ENCODE measurements at places on chromosomes 4 and X.
A peak's percentile ranks its signal among the peaks of the same experiment; 100 is the strongest.

- no peak for DNase-seq
These were observed 20.5 kb downstream of the MND1 start for GRCh38 chr4:153365003-153365402.

- no peak for DNase-seq
These were observed 10.6 kb downstream of the SULT1B1 start for GRCh38 chr4:69749771-69750170.

- DNase-seq: no peak
These were observed 630.1 kb upstream of the EPHA5 start for GRCh38 chr4:66300336-66300934.

DNA sequence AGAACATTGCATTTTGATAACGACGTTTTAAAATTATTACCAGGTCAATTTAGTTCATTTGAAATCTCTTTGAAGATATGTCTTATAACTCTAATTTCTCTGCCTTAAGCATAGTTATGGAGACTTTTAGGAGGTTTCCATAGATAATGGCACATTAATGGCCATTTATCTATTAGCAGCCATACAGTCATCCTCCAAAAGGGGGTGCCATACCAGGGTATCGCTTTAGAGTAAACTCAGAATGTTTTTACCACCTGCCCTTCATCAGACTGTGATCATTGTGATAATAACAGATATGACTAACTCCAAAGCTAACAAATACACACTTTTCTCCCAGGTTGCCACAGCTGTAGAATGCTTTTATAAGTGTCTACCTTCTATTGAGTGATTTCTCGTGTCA, 461.5 kb downstream of the FSTL5 start:
- DNase-seq: no peak

GRCh38 chr4:155935389-155935986, 18.2 kb downstream of the CTSO start:
- no peak for DNase-seq

GRCh38 chr4:7073526-7074390, 5.9 kb upstream of the GRPEL1 start:
- no peak for DNase-seq

DNA sequence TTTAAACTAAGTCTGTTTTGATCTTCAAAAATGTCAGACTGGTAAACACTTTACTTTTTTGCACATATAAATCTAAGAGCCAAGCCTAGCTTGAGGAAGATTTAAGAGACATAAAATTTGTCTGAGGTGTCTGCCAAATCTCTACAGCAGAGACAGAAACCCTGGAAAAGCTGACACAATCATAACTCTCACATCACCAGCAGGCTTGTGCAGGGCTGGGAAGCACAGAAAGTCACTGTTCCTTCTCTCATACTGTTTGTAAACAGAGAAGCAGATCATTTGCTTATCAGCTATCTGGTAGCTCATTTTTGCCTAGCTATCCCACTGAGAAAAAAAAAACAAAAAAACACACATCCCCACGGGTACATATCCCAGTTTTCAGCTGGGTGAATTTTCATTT, 7.0 kb downstream of the ENOX2 start:
- peak; percentile 40 for DNase-seq

DNA sequence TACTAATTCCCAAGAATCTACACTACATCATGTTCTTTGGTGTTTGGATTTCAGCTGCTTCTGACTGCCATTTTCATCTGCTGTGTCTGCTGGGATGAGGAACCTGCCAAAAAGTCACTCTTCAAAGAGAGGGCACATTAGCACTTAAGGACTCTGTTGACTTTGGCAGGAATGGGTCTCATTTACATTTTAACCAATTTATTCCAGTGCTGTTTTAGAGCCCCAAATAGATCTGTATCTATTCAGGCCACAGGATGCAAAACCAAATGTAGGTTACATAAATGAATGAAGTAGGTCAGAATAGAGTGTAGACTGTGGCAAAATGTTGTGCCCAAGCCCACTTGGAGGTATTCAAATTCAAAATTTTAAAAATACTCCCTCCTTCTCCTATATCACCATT, 14.4 kb downstream of the TXK start:
- no peak for DNase-seq

DNA sequence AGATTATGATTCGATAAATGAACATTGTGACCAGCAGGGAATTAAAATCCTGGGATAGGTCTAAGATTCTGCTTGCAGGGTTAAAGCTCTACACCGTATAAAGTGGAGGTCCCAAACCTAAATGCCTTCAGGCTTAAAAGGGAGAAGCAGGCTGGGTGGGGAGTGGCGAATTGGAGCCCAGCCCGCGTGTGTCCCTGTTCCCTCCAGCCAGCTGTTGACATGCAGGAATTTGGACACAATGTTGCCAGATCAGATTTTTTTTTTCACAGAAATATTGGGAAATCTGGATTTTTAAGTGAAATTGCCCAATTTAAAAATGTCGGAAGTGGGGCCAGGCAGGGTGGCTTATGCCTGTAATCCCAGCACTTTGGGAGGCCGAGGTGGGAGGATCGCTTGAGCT, 60.5 kb downstream of the ELF4 start:
- no peak for DNase-seq

DNA sequence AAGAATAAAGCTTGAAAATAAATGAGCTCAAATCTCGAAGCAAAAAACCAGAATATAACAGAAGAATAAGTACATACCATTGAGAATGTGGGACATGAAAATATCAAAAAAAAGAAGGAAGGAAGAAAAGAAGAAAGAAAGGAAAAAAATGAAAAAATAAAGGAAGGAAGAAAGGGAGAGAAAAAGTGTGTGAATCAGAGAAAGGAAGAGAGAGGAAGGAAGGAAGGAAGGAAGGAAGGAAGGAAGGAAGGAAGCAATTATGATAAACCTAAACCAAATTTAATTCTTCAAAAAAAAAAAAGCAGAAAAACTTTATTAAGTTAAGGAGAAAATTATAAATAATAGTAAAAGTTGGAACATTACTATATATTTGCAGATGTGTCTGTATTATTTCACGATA, 949.8 kb downstream of the NLGN4X start:
- no peak for DNase-seq

DNA sequence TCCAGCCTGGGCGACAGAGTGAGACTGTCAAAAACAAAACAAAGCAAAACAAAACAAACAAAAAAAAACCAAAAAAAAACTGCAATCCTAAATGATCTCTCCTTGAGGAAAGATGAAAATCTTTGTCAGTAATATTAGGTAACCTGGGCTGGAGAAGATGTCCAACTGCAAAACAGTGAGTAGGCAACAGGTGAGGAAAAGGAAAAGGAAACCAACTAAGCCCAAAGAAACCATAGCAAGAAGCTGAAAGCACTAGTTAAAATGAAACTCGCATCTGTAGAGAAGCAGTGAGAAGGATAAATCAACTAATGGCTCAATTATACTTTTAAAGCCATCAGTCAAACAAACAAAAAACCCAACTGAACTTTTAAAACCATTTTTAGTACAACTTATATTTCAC, 54.2 kb downstream of the ENOX2 start:
- DNase-seq: no peak

DNA sequence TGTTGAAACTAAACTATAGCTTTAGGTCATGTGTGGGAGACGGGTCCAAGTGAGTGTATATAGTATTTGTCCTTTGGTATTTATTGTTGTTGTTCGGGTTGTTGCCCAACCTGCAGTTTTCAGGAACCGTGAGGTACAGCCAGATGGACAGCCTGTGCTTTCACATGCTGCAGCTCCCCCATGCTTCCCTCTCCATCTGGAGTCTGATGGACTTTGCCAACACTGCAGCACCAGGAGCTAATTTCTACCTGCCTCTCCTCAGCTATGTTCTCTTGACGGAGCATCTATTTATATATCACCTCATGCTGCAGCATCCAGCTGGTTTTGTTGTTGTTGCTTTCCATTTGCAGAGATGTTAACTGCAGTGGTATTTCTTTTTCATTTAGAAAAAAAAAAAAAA, 80.1 kb downstream of the TLL1 start:
- DNase-seq: no peak

DNA sequence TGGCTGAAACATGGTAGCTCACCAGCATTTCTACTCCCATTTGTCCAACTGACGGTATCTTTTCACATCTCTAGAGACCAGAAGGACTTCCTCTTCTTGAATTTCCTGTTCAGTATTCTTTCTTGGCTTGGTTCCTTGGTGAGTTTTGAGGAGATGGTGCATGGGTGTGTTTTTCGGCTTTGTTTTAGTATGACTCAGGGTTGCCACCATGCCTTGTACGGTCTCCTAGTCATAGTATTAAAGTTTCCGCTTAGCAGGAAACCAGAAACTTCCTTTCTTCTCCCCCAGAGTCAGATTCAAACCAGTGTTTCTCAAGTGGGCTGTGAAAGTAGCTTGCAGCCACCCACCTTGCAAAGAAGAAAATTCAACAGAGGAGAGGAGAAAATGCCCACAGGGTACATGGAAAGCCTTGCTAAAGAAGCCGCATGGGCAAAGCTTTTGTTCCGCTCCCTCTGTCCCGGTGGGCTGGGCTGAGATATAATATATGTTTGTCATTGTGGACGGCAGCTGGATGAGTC, 5.7 kb downstream of the CD99 start:
- DNase-seq: no peak

DNA sequence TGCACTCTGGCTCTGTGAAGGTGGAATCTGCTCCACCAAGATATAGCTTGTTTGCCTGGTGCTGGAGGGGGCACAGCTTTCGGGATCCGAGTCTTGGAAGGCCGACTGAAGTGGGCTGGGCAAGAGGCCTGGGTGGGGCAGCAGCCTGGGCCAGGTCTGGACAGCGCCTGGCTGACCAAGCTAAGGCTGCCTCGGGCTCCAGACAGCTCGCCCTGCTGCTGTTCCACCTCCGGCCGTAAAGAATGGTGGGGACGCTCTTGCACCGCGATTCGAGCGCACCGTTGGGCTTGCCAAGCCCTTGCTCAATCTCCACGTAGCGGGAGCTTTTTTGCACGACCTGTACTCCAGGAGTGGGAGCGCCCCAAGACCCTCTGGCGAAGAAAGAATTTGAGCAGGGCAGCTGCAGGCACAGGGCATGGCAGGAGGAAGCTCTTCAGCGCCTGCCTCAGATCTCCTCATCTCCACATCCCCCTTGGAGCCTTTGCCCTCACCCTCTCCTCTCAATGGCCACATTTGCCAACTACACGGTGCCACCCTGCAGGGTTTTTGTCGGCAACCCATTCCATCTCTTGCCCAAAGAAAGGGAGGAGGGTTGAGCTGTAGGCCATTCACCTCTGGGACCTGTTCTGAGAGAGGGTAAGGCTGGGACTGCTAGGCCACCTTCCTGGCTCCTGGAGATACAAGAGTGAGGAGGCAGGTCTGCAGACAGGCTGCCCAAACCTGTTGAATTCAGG, 18.9 kb downstream of the CNGA2 start:
- peak; percentile 3 for DNase-seq

GRCh38 chr4:33911959-33912358, 2332.4 kb downstream of the ARAP2 start:
- DNase-seq: no peak

DNA sequence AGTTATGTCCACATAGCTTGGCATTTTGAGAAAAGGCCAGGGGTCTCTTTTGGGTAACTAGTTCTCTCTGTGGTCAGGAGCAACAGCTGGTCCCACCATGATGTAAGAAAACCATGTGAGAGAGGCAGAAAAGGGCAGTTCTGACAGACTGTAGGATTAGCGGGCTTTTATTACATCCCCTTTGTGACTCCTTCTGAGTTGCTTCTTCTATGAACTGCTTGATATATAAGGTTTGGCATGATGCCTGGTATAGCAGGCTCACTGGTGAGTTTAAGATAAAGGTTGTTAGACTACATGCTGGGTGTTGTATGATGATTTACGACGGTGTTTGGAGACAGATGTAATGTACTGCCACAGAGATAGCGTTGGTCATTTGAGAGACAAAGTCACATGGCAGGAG, 2308.1 kb upstream of the AGA start:
- DNase-seq: no peak

GRCh38 chr4:8185930-8186329, 13.2 kb upstream of the SH3TC1 start:
- no peak for DNase-seq

- no peak for DNase-seq
These were observed 495.2 kb downstream of the AFF2 start for GRCh38 chrX:148995661-148996060.

- DNase-seq: no peak
These were observed 63.6 kb upstream of the UGT2B15 start for GRCh38 chr4:68734095-68734494.

DNA sequence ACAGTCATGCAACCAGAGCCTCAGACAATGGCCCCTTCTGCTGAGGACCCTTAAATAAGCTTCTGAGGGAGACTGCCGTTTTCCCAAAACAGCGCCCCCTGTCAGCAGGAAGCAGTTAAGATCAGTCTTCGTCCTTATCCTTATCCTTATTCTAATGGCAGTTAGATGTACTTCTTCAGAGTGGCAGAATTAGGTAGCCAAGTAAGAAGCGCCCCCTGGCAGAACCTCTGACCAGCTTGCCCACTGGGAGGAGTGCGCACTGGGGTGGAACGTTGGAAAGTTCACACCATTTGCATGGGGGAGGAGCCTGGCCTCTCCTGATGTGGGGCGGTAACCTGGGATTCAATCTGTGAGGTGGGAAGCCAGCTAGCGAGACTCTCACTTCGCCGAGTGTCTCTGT, 133.6 kb upstream of the QRFPR start:
- DNase-seq: no peak

DNA sequence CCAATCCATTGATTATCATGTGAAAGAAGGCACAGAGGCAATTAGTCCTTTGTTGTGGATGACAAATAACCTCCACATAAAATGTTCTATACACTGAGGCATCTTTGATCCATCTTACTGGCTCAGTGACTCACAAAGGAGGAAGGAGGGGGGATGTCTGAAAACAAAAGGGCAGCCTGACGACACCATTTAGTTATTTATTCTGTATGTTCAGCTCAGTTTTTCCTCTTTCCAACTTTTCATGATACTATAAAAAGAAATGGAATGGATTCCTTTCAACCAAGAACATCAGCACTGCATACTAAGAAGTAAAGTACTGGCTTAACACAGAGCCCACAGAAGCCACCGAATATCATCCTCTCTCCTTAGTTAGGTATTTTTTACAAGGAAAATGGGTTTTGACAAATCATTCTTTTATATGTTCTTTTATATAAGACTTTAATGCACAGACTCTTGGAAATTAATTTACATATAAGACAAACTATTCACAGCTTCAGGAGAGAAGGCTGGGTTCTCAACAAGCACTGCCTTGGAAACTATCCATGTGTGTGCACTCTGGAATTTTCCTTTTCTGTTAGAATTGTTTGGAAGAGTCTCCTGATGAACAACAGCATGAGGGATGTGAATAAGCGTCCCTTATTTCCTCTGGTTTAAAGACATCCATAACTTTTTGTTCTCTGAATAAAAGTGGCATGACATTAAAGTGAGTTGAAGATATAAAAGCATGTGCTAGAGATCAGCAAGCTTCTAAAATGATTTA, 135.6 kb downstream of the TSPAN5 start:
- no peak for DNase-seq

DNA sequence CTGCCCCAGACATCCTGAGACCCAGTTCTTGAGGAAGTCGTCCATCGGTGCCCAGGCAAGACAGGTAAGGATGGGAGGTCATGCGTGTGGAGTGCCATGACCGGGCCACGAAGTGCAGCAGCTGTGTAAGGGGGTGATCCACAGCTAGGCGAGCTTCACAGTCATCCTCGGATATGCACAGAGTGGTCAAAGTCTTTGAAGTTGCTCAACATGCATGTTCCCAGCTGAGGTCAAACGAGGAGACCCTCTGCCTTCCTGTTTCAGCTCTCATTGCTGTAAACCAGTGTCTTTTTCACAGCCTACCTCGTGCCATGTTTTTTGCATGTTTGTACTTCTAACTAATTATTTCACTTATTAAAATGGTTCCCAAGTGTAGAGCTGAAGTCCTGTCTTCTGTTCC, 109.9 kb upstream of the TBL1X start:
- no peak for DNase-seq

GRCh38 chr4:165631208-165631894, 241.7 kb upstream of the TLL1 start:
- DNase-seq: no peak

Data from hippocampal formation (tissue), 2 donors.